ENCODE measurements at places on chromosomes 3 and 15. TPM values are rescaled to one million over a fixed set of nuclear protein-coding genes. Genes with fewer than 3 reads are reported as not detected.
A peak's percentile ranks its signal among the peaks of the same experiment; 100 is the strongest.

Gene EPHB1
- 3.7 TPM for total RNA-seq

- no peak for DNase-seq
Measured at GRCh38 chr3:58874248-58874741, 175.5 kb downstream of the CFAP20DC start.

DNA sequence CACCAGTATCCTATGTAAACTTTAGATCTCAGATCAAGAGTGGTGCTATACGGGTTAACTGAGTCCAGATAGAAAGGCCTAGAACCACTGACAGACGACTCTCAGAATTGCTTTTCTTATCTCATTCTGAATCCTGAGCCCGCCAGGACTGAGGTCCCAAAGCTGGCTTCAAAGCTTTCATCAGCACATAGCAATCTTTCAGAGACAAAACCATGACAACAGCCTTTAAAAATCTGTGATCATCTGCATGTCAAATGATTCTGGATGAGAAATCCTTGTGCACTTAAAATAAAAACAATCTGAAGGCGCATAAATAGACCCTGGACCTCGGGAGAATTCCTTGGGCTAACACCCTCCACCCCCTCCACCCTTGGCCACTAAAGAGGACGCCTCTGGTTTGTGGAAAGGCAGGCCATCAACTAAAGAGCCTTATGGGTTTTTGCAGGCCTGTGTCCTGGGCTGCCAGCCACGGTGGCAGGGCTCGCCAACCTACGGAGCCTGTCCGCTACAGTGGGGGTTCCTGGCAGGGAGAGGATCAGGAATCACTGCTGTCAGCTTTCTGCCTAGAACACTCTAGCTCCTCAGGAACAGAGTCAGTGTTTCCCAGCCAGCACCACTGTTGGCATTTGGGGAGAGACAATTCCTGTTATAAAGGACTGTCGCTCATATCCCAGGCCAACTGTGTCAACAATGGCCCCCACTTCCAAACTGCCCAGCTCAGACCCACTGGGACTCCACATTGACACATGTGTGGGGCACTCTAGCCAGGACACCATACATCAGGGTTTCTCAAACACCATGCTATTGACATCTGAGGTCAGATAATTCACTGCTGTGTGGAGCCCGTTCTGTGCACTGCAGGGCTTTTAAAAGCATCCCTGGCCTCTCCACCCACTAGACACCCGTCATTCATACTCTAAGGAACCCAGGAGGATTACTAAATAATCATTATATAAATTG is 20.2 kb downstream of the TLE3 start:
- no peak for DNase-seq

DNA sequence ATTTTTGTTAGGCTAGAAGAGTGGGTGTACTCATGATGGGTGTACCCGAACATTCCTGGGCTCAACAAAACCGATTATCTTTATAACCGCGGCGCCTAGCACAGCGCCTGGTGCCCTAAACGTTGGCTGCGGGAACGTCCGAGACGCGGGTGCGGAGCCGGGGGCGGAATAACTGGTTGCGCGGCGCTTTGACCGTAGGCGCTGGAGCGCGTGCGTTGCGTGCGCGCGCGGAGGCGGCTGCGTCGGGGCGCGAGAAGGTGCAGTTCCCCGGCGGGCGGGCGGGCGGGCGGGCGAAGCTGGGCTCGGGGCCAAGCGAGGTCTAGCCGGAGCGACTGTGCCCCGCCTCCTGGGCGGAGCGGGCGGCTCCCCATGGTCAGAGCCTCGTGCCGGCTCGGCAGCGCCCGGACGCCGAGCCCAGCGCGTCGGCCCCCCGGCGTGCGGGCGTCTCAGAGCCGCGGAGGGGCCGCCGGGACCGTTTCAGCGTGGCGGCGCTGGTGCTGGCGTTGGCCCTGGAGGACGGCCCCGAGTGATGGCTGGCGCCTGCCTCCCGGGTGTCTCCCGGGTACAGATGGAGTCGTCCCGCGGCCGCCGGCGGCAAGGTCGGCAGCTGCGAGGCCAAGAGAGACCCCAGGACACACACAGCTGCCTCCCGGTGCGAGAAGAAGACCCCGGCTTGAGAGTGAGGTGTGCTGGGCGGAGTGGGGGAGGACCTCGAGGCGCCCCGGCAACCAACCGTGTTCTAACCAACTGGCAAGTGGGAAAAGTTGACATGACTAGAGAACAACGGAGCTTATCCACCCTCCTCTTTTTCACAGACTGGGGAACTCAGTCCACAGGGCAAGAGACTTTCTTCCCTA is at the start of gene PLAAT1:
Gene PLAAT1 (plus strand): TSS at position 373 of the 857 bp plus-strand sequence. CDS start 14,429 bp downstream, outside the sequence.
- peak; percentile 83 for DNase-seq

Gene PDCD6IP
- total RNA-seq = 165 TPM

Gene GOLGA6A
- total RNA-seq = 0.24 TPM

GRCh38 chr3:138059261-138059660 is 49.3 kb downstream of the CLDN18 start:
- no peak for DNase-seq

GRCh38 chr3:42749753-42750231 is 23.3 kb downstream of the CCDC13 start:
- DNase-seq = no peak

GRCh38 chr15:78052001-78052401 is 25.5 kb downstream of the TBC1D2B start:
- no peak for DNase-seq

Gene DUOXA2
- not detected for total RNA-seq

- DNase-seq = no peak
Measured at GRCh38 chr3:100754563-100755334, 45.5 kb downstream of the TFG start.

- DNase-seq = no peak
Measured at GRCh38 chr3:17054301-17054981, 169.7 kb downstream of the PLCL2 start.

Gene GOLGA6L25
- total RNA-seq = not detected

Gene KLHL40
- not detected for total RNA-seq

GRCh38 chr3:169542331-169542751 is 121.2 kb downstream of the MECOM start:
- no peak for DNase-seq

- no peak for DNase-seq
Measured at GRCh38 chr15:78107471-78107870, 15.1 kb downstream of the SH2D7 start.

DNA sequence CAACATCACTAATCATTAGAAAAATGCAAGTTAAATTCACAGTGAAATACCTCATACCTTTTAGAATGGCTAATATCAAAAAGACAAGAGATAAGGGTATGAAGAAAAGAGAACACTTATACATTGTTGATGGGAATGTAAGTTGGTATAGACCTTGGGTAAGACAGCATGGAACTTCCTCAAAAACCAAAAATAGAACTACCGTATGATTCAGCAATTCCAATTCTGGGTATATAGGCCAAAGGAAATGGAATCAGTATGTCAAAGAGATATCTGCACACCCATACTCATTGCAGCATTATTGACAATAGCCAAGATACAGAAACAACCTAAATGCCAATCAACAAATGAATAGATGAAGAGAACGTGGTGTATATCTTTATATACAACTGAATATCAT is 166.8 kb upstream of the LRRN1 start:
- DNase-seq = no peak

GRCh38 chr15:61158504-61159407 is 70.3 kb downstream of the RORA start:
- DNase-seq = no peak

DNA sequence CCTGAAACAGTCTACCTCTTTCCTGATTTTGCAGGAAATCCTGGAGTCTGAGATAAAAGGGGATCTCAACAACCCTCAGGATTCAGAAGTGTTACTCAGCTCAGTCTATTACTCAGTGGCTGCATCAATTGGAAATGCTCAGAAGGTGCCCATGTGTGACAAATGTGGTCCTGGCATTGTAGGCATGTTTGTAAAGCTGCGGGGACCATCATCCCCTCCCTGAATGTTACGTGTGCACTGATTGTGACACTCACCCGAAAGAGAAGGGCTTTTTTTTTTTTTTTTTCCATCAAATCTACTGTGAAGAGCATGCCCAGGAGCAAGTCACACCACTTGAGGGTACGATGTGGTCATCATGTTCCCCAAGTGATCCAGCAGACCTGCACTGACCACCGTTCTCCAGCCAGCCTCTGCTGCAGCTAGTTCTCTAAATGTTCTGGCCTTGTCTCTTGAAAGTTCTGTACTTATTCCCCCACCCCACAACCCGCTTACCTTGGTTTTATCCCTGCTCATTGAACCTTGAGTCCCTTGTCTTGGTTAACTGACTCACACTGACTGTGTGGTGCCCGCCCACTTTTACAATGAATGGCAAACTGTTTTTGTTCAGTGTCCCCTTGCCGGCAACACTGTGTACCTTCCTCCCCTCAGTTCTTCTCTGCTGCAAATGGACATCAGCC is 19.8 kb downstream of the ST3GAL6 start:
- no peak for DNase-seq

- DNase-seq = no peak
Measured at GRCh38 chr3:20215636-20216035, 29.6 kb upstream of the SGO1 start.

DNA sequence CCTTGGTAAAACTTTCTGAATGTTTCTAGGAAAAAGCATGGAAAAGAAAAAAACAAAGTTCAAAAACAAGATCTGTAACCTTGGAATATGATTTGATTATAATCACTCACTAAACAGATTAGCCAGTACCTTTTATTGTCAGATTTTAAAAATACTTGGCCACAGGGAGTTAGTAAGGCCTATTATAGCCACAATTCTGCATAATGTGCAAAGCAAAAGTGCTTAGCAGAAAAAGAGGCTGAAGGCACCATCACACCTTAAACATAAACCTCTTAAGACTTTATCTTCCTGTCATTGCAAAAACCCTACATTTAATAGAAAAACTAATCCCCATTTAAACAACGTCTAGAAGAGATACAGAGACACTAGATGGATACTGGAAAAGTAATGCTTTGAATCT is 41.8 kb downstream of the CHSY1 start:
- no peak for DNase-seq

DNA sequence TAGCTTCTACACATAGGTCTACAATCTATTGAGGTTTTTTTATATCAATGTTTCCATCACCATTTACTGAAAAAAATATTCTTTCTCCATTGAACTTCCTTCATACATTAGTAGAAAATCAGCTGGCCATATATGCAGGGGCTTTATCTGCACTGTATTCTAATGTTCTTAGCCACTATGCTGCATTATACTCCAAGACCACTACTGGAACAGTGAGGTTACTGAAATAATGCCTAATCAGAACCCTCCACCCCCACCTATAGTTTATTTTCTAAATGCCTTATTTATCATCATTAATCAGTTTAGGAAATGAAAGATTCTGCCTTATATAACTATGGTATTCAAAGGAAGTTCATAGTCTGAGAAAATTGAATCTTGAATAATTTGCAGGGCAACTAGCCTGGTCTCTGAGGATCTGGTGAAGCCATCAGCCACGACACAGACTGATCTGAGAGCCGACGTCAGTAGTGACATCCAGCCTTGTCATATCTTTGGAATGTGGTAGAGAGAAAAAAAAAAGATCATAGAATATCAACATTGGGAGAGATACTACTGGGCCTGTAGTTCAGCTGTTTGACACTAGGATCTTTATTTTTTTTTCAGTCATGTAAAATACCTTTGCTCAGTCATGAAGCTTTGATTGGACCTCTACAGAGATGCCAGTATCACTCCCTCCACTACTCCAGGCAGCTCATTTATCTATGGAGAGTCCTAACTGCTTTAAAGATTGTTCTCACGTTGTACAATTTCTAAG is 66.6 kb downstream of the P3H2 start:
- no peak for DNase-seq

- DNase-seq = no peak
Measured at GRCh38 chr3:133655731-133656515, 5.8 kb downstream of the TOPBP1 start.

DNA sequence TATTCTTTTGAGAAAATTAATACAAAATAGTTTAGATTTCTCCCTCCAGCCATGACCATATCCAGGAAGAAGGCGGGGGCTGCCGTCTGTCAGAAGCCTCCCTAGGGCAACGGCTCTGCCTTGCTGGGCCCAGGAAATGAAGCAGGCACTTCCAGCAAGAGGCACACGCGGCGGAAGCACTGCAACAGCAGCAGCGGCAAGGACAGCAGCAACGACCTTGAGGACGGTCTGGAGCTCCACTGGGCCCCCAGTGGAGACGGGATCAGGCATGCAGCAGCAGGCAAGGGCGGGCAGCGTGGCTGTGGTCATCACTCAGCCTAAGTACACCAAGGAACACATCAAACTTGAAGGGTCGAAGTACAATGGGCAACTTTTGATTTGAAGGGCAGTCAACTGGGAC is 61.3 kb upstream of the EPHA6 start:
- DNase-seq = no peak

- DNase-seq = no peak
Measured at GRCh38 chr3:31488475-31489017, 44.2 kb upstream of the STT3B start.

DNA sequence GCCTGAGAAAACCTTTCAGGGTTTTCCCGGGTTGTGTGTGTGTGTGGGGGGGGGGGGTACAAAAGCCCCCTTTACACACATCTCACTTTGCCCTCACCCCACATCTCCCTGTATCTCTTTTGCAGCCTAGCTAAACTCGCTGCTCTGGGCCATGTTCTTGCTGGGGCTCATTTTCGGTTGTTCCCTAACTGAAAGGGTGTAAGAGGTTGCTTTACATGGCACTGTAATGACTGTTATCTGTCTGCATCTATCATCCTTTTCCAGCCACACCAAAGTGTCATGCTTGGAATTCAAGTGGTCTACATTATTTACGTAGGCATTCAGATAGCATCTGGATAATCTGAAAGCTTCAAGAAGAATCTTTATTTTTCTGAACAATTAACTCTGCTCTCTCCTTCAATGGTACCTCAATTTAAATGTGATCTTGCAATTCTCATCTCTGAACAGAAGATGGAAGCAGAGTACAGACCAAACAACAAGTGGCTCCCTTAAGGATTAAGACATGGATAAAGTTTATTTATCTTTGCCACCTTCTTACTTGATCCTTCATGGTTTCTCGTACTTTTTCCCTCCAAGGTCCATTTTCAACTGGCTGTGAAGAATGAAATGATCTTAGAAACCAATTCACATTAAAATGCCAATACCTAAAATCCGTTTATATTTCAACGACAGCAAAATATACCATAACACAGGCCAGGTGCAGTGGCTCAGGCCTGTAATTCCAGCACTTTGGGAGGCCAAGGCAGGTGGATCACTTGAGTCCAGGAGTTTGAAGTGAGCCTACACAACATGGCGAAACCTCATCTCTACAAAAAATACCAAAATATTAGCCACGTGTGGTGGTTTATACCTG is 34.9 kb downstream of the DCLK3 start:
- DNase-seq = no peak

DNA sequence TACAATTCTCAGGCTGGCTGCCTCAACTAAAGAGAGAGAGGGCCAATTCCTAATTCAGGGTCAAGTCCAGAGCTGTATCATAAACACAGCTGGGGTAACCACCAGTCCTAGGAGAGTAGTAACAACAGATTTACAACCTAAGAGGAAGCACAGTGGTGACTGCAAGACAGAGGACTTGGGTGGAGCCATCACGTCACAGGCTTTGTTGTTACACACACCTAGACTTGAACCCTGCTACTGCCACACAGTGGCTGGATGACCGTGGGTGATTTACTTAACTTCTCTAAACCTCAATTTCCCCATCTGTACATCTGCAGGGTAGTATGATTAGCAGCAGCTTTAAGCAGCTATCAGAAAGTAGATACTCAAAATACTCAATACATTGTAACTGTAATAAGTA is 78.6 kb downstream of the MYLK start:
- DNase-seq = no peak

Measured in posterior vena cava (tissue), 2 donors.